Stomach (tissue), 19 donors: ENCODE measurements at places on chromosomes 6 and 20.

GRCh38 chr6:10685092-10685915 lies 9.1 kb downstream of the C6orf52 start:
- no peaks in the 10 kb centered on the region for H3K36me3 ChIP-seq
- no peak overlapping the region for H3K27ac ChIP-seq
- no peaks in the 10 kb centered on the region for H3K27me3 ChIP-seq
- no peaks in the 10 kb centered on the region for H3K4me1 ChIP-seq

DNA sequence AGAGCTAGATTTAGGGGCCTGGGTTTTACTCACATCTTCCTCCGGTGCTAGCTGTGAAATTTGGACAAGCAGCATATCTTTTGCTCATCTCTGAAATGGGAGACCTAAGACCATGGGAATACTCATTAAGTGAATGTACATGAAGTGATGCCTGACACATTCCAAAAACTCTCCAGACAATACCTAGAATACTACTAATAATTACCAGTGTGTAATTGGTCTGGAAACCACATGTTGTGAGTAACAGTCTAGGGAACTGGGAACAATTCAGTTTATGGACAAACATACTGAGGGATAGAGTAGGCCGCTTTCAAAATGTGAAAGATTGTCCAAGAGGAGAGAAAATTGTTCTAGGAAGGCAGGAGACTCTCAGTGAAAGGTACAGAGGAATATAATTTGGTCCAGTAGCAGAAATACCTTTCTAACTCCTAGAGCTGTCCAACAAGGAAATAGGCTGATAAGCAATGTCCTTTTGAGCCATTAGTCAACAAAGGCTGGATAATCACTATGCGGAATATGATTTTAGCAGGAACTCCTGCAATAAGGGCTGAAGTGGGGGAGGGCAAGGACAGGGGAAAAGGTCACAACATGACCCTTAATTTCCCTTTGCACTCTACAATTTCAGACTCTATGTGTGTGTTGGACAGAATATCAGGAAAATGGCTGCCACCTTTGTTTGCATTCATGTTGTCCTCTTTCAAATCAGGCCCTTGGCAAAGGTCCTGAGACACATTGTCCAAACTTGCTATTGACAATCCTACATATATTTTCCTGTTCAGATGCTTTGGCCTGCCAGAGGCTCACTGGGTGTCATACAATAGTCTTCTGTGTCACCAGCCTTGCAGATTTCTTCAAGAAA lies 315.4 kb downstream of the PLCB1 start:
- H3K4me1 ChIP-seq: peaks cover 17% of the 10 kb centered on the region
- H3K36me3 ChIP-seq: no peaks in the 10 kb centered on the region
- H3K27ac ChIP-seq: no peak overlapping the region
- no peak overlapping the region for H3K4me3 ChIP-seq
- H3K27me3 ChIP-seq: no peaks in the 10 kb centered on the region

GRCh38 chr20:8055096-8055495 lies 35.5 kb upstream of the TMX4 start:
- H3K27ac ChIP-seq: no peak overlapping the region
- no peaks in the 10 kb centered on the region for H3K27me3 ChIP-seq
- no peak overlapping the region for H3K4me3 ChIP-seq
- H3K36me3 ChIP-seq: no peaks in the 10 kb centered on the region
- no peak for DNase-seq

GRCh38 chr6:127776320-127776719 lies 124.5 kb downstream of the THEMIS start:
- no peak for DNase-seq
- H3K4me3 ChIP-seq: no peak overlapping the region
- no peaks in the 10 kb centered on the region for H3K4me1 ChIP-seq
- H3K27me3 ChIP-seq: no peaks in the 10 kb centered on the region
- no peak overlapping the region for H3K27ac ChIP-seq

- no peak overlapping the region for H3K27ac ChIP-seq
- no peak overlapping the region for H3K4me3 ChIP-seq
- H3K36me3 ChIP-seq: peaks cover 46% of the 10 kb centered on the region
Measured at GRCh38 chr6:37313723-37314486, 39.9 kb upstream of the RNF8 start.
